ENCODE measurements at places on chromosomes 1 and 21.

- no peak for DNase-seq
Observed at GRCh38 chr1:216910081-216910840, 187.0 kb upstream of the ESRRG start.

DNA sequence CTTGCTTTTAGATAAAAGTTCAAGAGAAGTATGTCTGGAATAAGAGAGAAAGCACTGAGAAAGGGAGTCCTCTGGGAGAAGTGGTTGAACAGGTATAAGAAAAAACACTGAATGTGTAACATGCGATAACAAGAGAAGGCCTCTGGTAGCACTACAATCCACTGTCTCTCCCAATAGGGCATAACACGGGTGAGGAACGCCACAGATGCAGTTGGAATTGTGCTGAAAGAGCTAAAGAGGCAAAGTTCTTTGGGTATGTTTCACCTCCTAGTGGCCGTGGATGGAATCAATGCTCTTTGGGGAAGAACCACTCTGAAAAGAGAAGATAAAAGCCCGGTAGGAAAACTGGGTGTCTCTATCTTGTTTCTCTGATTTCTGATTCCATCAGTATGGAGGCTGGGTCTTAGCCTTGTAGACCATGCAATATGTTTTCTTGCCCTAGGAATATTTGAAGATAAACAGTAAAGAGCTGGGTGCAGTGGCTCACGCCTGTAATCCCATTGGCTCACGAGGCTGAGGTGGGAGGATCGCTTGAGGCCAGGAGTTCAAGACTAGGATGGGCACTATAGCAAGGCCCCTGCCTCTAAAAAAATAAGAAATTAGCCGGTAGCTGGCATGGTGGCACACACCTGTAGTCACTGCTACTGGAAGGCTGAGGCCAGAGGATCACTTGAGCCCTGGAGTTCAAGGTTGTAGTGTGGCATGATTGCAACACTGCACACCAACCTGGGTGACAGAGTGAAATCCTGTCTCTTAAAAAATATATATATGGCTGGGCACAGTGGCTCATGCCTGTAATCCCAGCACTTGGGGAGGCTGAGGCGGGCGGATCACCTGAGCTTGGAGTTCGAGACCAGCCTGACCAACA lies 40.4 kb downstream of the DAP3 start:
- peak; percentile 20 for DNase-seq

- DNase-seq: no peak
Observed at GRCh38 chr1:241677201-241677600, 25.1 kb downstream of the WDR64 start.

DNA sequence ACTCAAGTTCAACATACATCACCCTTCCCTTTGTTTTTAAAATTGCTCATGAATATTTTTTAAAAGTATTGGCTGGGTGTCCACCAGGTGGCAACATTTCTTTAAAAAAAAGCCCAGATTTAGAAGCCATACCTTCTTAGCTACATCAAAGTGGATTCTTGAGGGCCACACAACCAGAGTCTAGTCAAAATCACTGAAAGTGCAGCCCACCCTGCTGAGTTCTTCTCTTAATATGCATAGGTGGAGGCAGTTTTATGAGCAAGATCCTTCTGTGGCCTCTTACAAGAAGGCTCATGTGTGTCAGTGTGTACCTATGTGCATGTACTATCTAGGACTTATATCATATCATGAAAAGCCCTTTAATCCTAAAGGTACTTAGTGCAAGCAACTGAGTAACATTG lies 16.9 kb upstream of the GNG12 start:
- no peak for DNase-seq

DNA sequence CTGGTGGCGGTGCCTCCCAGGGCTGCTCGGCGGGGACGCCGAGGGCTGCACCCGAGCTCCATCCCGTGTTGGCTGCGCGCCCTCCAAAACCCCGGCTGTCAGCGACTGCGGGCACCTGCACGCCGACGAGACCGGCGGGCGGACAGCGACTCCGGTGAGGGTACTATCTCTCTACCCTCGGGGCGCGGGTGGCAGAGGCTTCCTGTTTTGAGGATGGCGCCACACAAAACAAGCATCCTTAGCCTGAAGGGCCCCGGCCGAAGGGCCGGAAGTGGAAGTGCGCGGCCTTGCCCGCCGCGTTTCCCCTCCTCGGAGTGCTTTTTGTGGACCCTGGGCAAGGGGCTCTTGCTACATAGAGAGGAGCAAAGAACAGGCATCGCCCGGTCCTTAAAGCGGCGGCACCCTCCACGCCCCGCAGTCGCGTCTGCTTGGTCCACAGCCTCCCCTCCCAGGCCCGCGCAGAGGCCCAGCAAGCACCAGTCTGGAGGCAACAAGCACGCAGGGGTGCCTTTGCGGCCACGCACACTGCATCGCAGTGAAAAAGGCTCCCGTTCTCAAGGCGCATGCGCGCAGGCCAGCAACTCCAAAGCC lies 561 bp upstream of the COQ8A start:
- peak; percentile 81 for DNase-seq

DNA sequence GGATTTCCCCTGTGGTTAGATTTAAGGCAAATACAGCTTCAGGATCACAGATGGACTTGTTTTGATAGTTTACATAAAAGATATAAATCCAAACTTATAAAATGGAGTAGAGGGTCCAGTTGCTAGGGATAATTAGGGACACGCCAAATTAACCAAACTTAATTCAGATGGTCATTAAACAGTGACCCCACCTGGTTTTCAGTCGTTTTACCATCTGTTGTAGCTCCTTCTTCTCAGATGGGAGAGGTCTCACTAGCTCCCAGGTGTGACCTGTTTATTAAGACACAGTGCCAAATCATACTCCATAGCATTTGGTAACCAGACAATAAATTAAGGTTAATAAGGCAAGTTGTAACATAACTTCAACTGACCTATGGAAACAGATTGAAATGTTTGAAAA lies 8.1 kb upstream of the GADD45A start:
- DNase-seq: no peak

- DNase-seq: no peak
Observed at GRCh38 chr1:157504646-157505045, 47.7 kb downstream of the FCRL5 start.

DNA sequence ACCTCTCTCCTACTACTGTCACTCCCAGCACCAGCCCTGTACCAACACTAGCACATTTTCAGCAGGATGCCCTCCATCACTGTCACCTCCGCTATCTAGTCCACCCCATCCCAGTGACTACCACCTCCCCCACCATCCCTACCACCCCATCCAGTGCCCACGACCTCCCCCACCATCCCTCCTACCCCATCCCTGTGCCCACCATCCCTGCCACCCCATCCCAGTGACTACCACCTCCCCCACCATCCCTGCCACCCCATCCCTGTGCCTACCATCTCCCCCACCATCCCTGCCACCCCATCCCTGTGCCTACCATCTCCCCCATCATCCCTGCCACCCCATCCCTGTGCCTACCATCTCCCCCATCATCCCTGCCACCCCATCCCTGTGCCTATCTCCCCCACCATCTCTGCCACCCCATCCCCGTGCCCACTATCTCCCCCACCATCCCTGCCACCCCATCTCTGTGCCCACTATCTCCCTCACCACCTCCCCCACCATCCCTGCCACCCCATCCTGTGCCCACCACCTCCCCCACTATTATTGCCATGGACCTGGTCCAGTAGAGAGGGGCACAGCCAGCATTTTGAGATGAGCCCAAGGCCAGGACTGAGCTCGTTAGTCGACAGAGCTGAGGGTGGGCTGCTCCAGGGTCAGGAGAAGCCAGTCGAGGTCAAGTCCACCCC lies 45.7 kb downstream of the DISP3 start:
- DNase-seq: no peak

DNA sequence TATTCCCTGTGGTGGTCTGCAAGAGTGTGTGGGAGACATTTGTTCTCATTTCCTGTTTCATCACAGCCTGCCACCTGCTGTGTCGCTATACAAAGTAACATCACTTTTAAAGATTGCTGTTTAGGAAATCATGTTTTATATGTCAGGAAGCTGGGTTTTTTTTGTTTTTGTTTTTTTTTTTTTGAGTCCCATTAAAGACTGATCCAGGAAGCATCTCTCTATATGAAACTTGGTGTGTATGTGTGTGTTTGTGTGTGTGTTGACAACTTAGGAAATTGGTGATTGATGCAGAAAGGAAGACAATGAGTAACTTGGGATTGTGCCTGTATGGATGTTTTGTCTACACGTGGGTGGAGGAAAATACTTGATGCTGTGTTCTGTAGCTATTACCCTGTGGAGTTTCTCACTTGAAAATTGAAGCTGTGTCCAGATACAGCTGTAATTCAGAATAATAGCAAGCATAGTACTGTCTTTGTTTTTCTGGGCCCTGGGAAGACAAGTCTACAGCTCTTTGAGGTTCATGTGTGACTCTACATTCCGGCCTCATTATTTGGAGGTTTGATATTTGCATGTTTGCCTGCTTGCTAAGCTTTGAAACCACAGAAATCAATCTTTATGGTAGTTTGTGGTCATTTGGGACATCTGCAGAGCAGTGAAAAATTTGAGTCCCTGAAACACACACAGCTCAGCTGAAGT lies 47.9 kb downstream of the LAMC1 start:
- DNase-seq: no peak

DNA sequence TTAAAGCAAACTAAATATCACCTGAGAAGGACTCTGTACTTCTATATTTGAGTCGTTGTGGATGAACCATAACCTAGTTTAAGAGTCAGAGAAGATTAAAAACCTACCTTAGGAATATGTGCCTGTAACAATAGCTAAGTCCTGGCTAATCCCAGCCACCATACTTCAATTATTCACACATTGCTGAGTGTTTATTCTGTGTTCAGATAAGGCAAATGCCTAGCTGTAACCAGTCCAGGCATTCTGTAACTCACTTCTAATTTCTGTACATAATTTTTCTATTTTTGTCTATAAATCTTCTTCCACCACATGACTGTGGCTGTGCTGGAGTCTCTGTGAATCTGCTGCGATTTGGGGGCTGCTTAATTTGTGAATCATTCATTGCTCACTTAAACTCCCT lies 441.9 kb upstream of the ADAMTS5 start:
- no peak for DNase-seq

DNA sequence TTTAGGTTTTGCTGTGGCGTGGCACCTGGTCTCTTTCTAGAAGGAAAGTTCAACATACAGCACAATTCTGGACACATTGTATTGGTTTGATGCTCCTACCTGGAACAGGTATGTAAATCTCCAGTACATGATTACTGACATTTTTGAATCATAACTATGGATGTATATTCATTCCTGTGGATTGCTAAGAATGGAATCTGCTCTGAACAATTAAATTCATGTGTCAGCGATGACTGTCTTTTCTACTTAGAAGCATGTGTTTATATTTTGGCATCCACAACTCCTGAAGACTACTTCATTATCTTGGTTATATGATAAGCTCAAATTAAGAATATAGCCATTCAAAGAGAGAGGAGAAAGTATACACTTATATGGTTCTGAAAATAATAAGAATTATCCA lies 291.8 kb downstream of the CHRM3 start:
- DNase-seq: no peak

DNA sequence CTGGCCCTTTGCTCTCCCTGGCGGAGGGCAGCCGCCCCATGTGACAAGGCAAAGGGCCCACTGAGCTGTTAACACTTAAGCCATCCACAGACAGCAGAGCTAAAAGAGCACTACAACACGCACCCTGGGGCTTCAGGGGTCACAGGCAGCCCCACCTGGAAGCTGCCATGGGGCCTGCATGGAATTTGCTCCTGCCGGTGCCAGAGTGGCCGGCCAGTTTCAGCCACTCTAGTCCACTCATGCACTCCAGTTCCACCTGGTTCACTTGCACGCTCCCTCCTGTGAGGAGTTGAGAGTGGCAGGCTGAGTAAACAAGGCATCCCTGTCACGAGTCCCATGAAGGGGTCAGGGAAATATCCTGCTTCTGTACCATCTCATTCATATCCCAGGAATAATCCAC lies 55.3 kb downstream of the RIMS3 start:
- DNase-seq: no peak

DNA sequence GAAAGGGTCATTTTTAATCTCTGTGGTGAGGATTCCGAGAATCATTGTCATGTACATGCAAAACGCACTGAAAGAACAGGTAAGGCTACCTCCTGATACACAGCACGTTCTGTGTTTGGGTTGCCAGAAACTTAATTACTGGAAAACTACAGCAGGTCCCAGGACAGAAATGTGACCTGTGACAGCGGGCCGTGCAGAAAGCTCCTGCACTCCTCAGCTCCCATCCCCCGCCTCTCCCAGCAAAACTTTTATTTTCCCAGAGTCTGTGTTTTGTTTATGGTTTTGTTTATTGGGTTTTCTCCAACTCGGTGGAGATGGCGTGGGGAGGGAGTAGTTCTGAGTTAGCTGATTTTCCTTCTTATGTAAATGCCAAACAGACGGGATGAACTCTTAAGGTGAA lies 44.7 kb downstream of the SLC44A3 start:
- no peak for DNase-seq

GRCh38 chr1:214228976-214229375 lies 52.0 kb upstream of the SMYD2 start:
- no peak for DNase-seq

- no peak for DNase-seq
Observed at GRCh38 chr1:47417170-47418044, 1.3 kb downstream of the FOXE3 start.

GRCh38 chr21:21764281-21764680 lies 766.1 kb downstream of the NCAM2 start:
- no peak for DNase-seq

- DNase-seq: no peak
Observed at GRCh38 chr1:10504249-10504648, 29.5 kb downstream of the PEX14 start.

GRCh38 chr21:18430341-18430740 lies 26.8 kb upstream of the TMPRSS15 start:
- no peak for DNase-seq
